ENCODE measurements at places on chromosomes 1 and 21.
A peak's percentile ranks its signal among the peaks of the same experiment; 100 is the strongest.

DNA sequence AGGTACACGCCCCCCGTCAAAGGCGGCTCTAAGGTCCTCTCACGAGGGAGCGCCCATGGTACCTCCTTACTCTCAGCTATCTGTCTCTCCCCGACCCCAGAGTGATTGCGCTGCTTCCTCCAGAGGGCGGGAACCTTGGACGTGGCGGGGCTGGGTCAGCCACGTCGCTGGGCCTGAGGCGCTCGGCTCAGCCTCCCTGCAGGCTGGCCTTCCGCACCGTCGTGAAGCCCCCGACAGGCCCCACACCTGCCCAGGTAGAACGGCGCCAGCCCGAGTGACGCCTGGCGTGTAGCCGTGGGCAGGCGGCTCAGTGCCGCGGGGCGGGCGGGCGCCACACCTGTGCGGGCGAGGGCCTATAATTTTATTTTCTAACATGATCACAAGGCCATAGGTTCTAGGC, 122.2 kb upstream of the BEND5 start:
- DNase-seq, result no peak

- no peak for DNase-seq
Measured at GRCh38 chr1:3419415-3420204, 34.9 kb upstream of the ARHGEF16 start.

- no peak for DNase-seq
Measured at GRCh38 chr1:232776526-232777106, 28.6 kb upstream of the MAP10 start.

- no peak for DNase-seq
Measured at GRCh38 chr1:24286246-24287010, 32.7 kb upstream of the GRHL3 start.

- peak; percentile 36 for DNase-seq
Measured at GRCh38 chr1:172394141-172394751, 26.2 kb upstream of the C1orf105 start.

GRCh38 chr1:155309423-155310021, 856 bp downstream of the FDPS start:
- DNase-seq, result no peak

DNA sequence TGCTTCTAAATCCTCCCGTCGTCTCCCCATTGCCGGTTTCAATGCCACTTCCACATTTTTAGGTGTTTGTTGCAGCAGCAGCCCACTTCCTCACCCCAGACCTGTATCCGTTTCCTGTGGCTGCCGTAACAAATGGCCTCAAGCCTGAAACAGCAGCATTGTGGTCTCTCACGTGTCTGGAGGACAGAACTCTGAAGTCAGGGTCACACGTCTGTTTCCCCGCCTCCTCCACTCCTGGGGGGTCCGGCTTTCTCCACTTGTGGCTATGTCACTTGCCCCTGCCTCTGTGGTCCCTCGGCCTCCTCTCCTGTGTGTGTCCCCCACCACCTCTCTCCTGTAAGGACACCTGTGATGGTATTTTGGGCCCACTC, 21.8 kb downstream of the TRPM2 start:
- DNase-seq, result no peak

- DNase-seq, result no peak
Measured at GRCh38 chr1:23273450-23274133, 56.3 kb upstream of the HTR1D start.

DNA sequence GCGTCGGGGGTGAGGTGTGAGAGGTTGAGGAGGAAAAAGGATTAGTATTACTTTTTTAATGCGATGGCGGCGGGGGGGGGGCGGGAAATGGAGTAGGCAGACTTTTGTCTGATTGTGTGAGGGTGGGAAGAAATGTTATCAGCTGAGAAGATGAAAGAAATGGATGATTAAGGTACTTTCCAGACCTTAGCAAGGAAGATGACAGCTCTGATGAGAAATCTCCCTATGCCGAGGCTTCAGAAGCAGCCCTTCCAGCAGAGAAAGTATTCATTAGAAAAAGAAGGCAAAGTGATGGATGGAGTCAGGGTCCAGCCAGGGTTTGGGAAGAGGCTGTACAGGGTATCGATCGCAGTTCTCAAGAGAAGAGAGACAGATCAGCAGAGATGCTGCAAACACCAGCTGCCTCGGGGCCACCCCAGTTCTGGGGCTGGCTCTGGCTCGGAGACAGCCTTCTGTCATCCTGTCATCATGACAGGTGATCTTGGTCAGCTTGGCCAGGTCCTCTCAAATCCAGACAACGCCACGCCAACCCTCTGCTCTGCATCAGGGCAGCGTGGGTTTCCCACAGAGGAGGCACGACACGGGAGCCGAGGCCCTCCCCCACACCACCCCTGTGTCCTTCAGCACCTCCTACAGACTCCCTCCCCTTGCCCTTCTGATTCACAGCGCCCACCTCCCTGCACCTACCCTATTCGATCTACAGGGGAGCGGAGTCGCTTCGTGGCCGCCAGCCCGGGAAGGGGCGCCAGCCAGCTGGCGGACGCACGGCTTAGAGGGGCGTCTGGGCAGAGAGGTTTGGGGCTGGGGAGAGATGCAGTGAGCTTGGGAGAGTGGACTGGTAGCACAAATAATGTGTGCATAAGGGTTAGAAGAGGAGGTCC, 674 bp upstream of the ATXN7L2 start:
- peak; percentile 52 for DNase-seq

GRCh38 chr21:14589855-14590563, 43.9 kb upstream of the SAMSN1 start:
- DNase-seq, result no peak

DNA sequence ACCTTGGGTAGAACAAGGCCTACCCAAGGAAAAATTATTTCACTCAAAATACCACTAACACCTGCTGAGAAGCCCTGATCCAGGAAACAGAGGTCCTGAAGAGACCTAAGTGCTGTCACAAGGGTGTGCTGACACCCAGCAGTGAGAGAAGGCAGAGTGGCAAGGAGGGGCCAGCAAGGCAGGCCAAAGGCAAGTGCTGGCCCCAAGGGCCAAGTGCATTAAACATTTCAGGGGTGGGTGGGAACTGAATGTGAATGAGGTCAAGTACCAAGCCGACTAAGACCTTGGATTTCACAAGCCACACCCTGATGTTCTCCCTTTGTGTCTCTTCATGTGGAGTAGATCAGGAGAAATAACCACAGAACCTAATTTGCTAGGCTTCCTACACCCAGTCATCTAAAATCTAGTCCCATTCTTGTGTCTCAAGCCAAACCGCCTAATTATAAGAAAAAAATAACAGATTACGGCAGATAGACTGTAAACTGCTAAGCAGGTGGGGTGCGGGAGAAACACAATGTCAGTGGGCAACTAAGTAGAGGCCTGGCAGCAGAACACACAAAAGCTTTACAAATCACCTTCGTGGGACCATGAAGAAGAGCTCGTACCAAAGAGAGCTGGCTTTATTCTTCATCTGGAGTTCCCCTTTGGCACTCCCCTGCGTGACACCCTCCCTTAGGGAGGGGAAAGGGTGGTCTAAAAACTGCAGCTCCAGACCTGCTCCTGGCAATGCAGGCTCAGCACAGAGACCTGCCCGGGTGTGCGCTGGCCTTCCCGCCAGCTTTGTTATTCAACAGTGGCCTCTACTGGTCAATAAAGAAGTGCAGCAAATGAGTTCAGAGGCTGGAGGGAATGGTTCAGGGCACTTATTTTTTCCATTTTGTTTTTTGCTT, 8.7 kb downstream of the UBE2G2 start:
- DNase-seq, result no peak

GRCh38 chr1:55089683-55090082, 50.3 kb downstream of the PCSK9 start:
- no peak for DNase-seq

DNA sequence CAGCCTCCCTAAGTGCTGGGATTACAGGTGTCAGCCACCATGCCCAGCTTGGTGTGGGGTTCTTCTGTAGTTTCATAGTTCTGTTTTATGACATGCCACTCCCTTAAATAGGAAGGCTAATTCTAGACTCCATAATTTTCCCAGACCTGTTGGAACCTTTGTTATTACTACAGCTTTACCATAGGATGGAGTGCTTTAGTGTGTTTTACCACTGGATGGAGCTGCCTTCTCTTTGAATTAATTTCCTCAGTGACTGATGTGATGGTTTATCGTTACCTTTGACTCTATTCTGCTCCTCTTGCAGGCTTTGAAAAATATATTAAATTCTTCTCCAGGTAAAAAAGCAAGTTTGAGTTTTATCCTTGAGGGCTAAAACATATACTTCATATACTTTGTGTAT, 84.6 kb upstream of the NEK7 start:
- no peak for DNase-seq

GRCh38 chr1:3231826-3232225, 162.8 kb downstream of the PRDM16 start:
- DNase-seq, result no peak

DNA sequence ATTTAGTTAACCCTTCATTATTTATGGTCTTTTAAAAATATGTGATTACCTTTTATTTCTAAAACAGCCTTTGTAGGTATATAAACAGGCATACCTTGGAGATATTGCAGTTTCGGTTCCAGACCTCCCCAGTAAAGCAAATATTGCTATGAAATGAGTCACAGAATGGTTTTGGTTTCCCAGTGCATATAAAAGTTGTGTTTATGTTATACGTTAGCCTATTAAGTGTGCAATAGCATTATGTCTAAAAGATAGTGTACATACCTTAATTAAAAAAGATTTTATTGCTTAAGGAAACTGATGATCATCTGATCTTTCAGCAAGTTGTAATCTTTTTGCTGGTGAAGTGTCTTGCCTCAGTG, 44.1 kb downstream of the XCL2 start:
- DNase-seq, result no peak

DNA sequence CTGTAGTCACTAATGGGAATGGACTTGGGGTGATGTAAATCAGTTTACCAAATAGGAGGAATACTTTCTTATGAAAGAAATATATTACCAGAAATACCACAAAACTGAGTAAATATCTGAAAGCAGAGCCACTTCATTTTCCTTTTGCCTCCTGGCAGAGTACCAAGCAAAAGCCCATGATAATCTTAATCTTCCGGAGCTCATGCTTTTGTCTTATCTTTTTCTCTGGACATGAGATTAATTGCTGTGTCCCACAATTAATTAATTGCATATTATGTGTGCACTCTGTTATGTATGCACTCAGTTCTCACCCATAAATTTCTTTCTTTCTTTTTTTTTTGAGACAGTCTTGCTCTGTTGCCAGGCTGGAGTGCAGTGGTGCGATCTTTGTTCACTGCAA, 94.1 kb upstream of the PDE4B start:
- no peak for DNase-seq

DNA sequence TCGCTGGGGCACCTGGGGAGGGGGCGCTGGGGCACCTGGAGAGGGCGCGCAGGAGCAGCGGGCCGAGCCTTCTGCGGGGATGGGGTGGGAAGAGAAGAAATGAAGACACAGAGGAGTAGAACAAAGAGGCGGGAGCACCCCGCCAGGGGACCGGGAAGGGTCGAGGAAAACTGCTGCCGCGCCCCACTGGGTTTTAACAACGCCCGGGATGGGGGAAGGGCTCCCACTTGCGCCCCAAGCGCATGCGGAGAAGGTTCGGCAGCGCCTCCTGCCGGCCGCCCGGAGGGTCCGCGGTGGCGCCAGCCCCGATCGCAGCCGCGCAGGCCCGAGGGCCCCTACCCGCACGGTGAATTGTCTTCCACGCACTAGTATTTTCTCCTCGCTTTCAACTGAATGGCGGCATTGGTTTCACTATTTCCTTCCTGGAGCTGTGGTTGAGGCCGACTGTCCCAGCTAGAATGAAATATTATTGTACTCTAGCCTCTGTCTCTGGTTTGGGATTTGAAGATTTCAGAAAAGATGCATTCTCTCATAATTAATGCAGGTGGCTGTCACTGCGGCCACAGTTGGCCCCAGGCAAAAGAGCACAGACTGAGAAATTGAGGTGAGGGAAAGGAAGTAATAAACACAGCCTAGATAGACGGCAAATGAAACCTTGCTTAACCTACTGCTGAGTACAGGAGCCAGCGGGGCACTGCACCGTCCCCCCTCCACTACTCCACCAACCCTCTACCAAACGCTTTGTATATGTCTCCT, 57.3 kb downstream of the MAB21L3 start:
- peak; percentile 75 for DNase-seq

DNA sequence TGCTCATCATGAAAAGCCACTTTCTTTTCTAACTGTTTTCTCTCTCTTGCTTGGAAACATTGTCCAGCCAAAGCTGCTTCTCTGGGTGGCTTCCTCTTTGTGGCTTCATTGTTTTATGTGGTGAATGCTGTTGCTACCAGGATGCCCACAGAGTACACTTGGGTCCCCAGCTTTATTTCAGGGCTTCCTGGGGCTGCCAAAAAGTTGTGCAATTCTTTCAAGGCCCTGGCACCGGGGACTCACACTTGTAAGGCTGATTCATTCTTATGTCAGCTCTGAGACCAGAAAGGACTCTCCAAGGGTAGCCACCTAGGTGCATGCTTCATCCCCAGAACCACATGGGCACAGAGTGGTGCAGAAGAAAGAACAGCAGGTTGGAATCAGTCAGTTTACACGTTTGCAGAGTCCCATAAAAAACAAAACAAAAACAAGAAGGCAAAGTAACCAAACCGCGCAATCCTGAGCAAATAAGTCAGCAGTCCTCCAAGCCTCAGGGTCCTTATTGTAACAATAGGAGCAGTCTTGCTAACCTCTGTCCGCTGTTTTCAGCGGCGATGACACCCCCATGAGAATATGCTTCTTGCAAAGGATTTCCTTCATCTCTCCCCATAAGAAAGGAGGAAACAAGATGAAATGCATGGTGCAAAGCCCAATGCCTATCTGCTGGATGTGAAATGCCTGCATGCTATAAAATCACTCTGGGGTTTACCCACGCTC, 89.9 kb upstream of the SSX2IP start:
- no peak for DNase-seq

Data from activated B cell treated with CpG ODN at 0.5 μM for 24 hours (primary cell).